KG1 (cell line): ENCODE measurements at places on chromosomes 13 and 19.

DNA sequence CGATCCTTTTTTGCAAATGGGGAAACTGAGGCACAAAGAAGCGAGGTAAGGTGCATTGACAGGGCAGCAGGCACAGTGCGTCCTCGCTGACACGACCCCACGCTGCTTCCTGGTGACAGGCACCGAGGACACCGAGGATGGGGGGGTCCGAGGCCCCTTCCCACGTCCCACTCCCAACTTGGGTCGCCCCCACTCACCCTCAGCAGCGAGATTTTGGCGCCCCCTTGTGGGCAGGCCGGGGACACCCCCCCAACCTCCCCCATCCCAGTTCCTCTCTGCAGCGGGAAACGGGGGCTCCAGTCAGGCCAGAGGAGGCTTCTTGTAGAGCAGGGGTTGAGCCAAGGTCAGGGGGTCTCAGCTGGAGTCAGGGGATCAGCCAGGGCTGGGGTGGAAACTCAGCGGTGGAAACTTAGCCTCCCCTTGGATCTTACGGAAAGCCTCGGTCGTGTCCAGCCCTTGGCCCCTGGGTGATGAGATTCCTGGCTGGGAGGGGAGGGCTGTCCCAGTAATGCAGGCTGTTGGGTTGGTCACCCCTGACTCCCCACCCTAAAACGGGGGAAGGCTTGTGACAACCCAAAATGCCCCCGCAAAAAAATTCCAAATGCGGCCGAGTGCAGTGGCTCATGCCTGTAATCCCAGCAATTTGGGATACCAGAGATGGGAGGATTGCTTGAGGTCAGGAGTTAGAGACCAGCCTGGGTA, 8.2 kb downstream of the SMIM24 start:
- DNase-seq: peak; percentile 10

- no peak for DNase-seq
Measured at GRCh38 chr13:36154567-36155291, 23.5 kb upstream of the DCLK1 start.

- no peak for DNase-seq
Measured at GRCh38 chr19:47176071-47176626, 45.5 kb downstream of the SAE1 start.

DNA sequence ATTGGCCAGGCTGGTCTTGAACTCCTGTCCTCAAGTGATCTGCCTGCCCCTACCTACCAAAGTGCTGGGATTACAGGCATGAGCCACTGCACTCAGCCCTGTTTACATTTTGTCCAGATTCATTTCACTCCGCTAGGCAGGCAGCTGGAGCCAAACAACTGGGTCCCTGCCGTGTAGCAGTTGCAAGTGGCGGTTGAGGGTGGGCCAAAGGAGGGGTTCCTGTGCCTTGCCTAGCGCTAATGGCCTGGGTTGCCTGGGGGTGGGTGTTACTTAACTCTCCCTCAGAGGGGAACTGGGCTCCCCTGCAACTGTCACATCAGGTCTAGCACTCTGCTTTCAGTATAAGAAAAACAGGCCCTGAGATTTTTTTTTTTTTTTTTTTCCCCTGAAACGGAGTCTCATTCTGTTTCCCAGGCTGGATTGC, 7.4 kb downstream of the ACP5 start:
- no peak for DNase-seq

- no peak for DNase-seq
Measured at GRCh38 chr13:21917086-21918015, 246.5 kb downstream of the FGF9 start.

DNA sequence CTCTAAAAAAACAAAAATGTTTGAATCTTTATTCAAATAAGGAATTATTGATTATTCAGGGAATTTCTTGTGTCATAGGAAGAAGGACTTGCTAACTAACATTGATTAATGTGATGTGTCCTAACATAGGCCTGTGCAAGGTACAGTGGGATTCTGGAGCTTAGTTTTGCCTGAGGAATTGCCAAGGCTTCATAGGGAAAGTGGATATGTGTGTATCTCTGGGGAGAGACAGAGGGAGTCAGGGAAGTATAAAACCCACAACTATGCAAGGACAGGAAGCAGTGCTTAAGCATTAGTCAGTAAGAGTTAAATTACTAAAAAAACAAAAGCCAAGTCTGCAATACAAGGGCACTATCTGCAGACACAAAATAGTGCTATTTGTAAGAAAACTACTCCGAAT, 59.6 kb downstream of the WDFY2 start:
- no peak for DNase-seq

DNA sequence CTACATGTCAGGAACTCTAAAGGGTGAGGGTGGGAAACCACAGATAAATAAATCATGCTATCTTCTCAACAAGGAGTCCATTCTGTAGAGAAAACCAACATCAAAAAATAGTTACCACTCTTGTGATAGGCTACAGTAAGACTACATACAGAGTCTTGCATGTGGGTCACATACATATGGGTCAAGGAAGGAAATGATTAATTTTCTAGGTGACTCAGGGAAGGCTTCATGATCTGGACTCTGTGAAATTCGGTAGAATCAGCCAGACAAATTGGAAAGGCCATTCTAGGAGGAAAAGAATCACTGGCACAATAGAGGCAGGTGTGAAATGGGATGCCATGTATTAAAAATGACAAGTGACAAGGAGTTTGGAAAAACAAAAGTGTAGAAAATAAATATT, 638.9 kb downstream of the LIG4 start:
- DNase-seq: no peak

GRCh38 chr13:23810685-23811240, 78.4 kb downstream of the MIPEP start:
- DNase-seq: no peak

GRCh38 chr13:40498461-40498860, 168.0 kb downstream of the FOXO1 start:
- no peak for DNase-seq

- DNase-seq: no peak
Measured at GRCh38 chr13:71801781-71802180, 65.2 kb downstream of the DACH1 start.

GRCh38 chr13:43196750-43197370, 173.5 kb downstream of the DNAJC15 start:
- DNase-seq: no peak

GRCh38 chr13:41649659-41650058, 192.3 kb downstream of the RGCC start:
- DNase-seq: no peak

DNA sequence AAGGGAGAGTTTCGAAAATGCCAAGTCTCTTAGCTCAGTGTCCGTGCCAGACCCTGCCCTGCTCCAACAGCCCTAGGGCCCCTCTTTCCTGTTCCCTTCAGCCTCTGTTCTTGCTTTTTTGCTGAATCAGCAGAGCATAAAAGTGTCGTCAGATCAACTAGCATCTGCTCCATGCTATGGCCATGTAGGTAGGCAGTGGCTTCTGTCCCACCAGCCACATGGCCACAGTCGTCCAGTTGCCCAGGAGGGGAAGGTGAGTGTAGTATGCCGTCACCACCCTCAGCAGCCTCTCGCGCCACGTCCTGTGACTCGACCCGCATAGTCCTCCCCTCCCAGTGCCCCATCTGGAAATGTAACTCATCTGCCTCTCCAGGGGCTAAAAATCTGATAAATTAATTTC, 50.9 kb upstream of the ATP11A start:
- no peak for DNase-seq

DNA sequence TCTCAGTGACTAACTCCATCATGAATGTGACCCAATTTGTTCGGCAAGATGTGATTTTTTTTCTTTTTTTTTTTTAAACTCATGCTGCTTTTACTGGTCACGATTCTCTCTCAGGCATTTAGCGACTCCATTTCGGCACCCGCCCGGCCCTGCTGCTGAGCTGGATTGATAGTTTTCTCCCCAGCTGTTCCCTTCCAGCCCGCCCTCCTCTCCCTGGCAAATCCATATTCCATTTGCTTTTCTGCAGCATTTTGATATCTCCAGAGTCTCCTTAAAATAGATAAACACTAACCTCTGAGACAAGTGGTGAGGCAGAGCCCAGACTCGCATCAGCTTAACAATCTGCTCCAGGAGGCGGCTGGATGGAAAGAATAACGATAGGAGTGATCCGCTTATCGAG, 55.5 kb upstream of the KATNAL1 start:
- no peak for DNase-seq

- DNase-seq: no peak
Measured at GRCh38 chr13:112968380-112968909, 569 bp upstream of the MCF2L start.

GRCh38 chr19:15452111-15453047, 2.6 kb upstream of the WIZ start:
- DNase-seq: no peak

DNA sequence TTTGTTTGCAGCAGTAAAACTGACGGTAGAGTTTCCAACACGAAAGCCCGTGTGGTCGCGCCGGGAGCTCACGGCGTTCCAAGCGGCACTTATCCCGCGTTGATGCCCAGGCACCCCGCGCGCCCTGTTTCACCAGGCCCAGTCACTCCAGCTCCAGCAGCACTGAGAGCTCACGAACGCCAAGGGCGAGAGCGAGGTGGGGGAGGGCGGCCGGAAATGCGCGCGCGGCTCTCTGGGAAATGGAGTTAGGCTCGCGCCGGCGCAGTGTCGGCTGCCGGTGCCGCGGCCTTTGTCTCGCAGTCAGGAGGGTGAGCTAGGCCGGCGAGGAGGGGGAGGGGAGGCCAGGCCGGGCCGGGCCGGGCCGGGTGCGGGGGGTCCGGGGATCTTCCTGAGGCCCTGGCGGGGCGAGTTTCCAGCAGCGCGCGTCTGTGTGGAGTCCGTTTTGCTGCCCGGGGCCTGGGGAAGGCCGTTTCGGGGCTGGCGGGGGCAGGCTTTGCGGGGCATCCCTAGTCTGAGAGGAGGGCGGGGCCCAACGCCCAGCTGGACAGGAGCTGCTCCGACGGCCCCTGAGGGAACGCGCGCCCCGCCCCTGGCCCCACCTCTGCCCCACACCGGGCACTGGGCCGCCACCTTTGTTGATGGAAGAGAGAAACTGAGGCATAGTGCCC, at the start of gene ZNF135:
Gene ZNF135, plus strand, starts transcription at position 280 of the 668 bp plus-strand sequence. CDS start 721 bp downstream, outside the sequence.
- DNase-seq: peak; percentile 88

GRCh38 chr13:45934283-45934682, 82.7 kb upstream of the SIAH3 start:
- DNase-seq: no peak

GRCh38 chr19:14325863-14326262, 55.4 kb upstream of the ADGRE5 start:
- no peak for DNase-seq

- no peak for DNase-seq
Measured at GRCh38 chr19:31127134-31127967, 221.9 kb downstream of the TSHZ3 start.

DNA sequence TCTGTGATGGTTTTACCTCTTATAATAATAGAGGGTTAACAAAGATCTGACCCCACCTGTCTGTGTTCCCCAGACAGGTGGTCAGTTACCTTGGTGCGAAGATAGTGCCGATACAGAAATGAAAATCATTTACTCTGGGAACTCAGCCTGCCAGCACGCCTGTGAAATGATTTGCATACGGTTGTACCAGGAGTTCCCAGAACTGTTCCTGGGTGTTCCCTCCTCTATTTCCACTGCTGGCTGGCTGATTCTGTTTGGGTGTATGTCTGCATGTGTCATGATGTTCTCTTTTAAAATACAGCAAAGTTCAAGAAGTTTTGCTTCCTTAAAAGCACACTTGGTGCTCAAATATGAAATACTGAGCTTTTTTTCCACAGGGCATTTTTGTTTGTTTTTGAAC, 527.1 kb downstream of the FGF9 start:
- no peak for DNase-seq

DNA sequence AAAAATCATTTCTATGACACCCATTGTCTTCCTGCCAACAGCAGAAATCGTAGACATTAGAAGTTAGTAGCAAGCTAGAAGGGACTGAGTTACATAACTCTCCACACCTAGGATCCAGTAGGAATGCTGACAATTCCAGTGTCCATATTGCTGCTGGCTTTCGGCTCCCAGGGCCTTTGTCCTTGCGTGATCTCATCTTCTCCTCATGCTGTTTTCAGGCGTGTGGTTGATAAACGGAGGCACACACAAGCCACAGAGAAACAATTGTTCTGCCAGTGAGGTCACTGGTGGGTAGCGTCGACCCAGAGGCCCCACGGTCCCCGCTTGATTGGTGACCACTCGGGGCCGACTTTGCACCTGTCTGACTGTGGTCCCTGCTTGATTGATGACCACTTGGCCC, 31.6 kb upstream of the F7 start:
- DNase-seq: no peak

- no peak for DNase-seq
Measured at GRCh38 chr19:35868172-35868822, at the start of gene APLP1. TSS of gene APLP1 (plus strand) at chr19:35868574. CDS start at chr19:35868637, 63 bp downstream.

DNA sequence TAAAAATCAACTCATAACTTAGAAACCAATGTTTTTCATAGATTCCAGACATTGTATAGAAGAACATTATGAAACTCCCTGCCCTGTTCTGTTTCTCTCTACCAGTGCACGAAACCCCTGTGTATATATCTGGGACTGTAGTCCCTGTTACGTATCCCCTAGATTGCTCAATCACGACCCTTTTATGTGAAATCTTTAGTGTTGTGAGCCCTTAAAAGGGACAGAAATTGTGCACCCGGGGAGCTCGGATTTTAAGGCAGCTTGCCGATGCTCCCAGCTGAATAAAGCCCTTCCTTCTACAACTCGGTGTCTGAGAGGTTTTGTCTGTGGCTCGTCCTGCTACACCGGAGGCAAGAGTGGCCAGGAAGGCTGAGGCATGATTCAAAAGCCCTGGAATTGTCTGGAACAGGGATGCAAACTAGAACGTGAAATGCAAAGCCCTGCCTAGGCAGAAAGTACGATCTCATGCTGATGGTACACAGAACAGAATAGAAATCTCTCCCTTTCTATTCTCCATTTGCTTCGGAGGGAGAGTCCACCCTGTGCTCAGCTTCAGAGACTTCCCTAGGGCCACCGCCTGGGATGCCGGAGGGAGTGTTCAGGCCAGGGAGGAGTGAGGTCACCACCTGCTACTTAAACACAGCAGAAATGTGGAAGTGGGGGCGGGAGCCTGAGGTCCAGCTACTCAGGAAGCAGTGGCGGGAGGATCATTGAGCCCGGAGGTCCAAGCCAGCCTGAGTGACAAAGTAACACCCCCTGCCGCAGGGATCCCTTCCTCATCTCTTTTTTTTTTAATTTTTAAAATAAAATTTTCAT, 758 bp upstream of the ZNF888 start:
- DNase-seq: no peak

- no peak for DNase-seq
Measured at GRCh38 chr19:10338940-10339339, 484 bp downstream of the ICAM3 start.

- DNase-seq: no peak
Measured at GRCh38 chr19:32372726-32373517, 27.5 kb downstream of the ZNF507 start.

- no peak for DNase-seq
Measured at GRCh38 chr19:1119475-1120217, 15.9 kb downstream of the GPX4 start.

- no peak for DNase-seq
Measured at GRCh38 chr19:16319481-16319880, 5.1 kb upstream of the KLF2 start.

- peak; percentile 91 for DNase-seq
Measured at GRCh38 chr19:55632463-55632834, 8.1 kb upstream of the ZNF784 start.

GRCh38 chr13:83601539-83601938, 280.7 kb downstream of the SLITRK1 start:
- no peak for DNase-seq
